Activated CD4-positive, alpha-beta T cell treated with anti-CD3 and anti-CD28 coated beads for 36 hours (primary cell): ENCODE measurements at places on chromosomes 6 and 20. TPM values are rescaled to one million over a fixed set of nuclear protein-coding genes. Genes with fewer than 3 reads are reported as not detected.

PFDN4 gene
- 60.5 TPM for total RNA-seq

MYBL2 gene
- 113 TPM for total RNA-seq

BPIFB1 gene
- total RNA-seq = not detected

NFKBIL1 gene
- total RNA-seq = 19.0 TPM

VSX1 gene
- total RNA-seq = not detected

GLO1 gene
- total RNA-seq = 150 TPM

ADGB gene
- not detected for total RNA-seq

ALDH8A1 gene
- 1.7 TPM for total RNA-seq

SMLR1 gene
- total RNA-seq = not detected

TNXB gene
- total RNA-seq = 3.8 TPM

SPAG4 gene
- 6.4 TPM for total RNA-seq

OR5V1 gene
- total RNA-seq = not detected

RCAN2 gene
- total RNA-seq = 0.91 TPM

TFAP2C gene
- not detected for total RNA-seq

ZNF292 gene
- total RNA-seq = 68.8 TPM
